ENCODE measurements at places on chromosomes 7 and 10.

GRCh38 chr7:114832906-114833595 lies 88.8 kb upstream of the MDFIC start:
- DNase-seq = no peak

GRCh38 chr7:26449175-26450165 lies 157.8 kb downstream of the SNX10 start:
- DNase-seq = peak; percentile 76

GRCh38 chr7:50190776-50191175 lies 97.7 kb upstream of the ZPBP start:
- DNase-seq = no peak

DNA sequence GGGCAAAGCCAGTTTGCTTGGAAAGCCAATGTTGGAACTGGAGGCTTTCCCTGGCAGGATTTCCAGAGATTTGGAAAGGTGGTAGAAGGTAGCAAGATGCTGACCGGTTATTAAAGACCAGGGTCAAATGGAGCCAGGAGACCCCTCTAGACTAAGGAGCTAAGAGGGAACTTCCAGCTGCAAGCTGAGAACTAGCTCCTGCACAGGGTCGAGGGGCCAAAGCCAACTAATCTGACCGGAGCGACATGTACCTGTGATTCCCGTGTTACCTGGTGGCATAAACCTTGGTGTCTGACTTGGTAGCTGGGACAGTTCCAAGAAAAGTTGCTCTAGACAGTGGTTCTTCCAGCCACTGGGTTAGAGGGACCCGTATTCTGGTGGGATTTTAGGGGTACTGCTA lies 41.8 kb downstream of the SPDYE5 start:
- DNase-seq = no peak

DNA sequence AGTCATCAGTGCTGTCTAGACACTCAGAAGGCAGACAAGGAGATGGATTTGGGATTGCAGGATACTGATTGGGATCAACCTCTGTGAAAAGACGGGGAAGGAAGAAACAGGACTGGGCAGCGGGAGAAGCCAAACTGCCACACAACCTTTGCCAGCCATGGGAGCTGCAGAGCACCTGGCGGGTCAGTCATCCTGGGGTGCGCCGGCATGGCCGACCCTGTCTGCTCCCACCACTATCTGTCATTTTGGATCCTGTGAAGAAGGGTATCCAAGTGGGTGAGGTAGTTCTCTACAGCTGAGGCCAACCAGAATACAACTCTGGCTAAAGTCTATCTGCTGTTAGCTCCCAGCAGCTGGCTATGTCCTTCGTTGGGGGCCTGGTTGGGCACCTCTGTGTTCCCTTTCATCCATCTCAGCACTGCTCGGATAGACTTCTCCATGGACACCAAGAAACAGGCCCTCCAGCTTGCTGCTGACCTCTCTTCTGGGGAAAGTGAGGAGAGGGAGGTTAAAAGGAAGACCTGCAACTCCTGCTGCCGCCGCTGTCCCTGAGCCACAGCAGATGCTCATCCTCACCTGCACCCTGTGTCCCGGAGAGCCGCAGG lies 11.7 kb upstream of the RBM17 start:
- no peak for DNase-seq
